ENCODE measurements at places on chromosomes 12 and 14.

- DNase-seq: no peak
These were observed 129.2 kb downstream of the PCNX1 start for GRCh38 chr14:71036433-71036832.

DNA sequence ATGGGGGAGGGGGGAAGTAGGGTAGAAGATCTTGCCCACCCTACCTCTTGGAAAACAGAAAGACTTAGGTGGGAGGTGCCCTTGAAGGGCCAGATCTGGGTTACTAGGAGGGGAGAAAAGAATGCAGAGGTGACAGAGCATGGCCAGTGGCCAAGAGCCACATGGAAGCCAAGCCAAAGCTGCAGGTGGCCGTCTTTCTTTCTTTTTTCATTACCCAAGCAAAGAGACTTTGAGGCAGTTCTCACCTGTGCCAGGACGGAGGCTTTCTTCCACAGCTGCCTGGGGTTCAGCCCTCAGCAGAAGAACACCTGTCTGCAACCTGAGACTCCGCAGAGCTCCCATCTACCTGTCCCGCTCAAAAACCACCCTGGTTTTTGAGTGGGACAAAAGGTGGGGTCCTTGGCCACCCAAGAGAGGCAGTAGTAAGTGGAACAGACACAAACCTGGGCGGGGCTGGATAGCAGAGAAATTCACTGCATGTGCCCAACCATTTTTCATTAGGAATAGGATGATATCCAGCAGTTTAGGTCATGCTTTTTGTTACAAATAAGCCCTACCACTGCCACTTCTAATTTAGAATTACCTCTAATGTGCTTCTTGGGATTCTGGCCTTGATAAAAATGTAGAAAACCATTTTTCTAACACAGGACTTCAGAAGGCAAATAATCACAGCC lies 116.5 kb downstream of the DYRK2 start:
- no peak for DNase-seq

DNA sequence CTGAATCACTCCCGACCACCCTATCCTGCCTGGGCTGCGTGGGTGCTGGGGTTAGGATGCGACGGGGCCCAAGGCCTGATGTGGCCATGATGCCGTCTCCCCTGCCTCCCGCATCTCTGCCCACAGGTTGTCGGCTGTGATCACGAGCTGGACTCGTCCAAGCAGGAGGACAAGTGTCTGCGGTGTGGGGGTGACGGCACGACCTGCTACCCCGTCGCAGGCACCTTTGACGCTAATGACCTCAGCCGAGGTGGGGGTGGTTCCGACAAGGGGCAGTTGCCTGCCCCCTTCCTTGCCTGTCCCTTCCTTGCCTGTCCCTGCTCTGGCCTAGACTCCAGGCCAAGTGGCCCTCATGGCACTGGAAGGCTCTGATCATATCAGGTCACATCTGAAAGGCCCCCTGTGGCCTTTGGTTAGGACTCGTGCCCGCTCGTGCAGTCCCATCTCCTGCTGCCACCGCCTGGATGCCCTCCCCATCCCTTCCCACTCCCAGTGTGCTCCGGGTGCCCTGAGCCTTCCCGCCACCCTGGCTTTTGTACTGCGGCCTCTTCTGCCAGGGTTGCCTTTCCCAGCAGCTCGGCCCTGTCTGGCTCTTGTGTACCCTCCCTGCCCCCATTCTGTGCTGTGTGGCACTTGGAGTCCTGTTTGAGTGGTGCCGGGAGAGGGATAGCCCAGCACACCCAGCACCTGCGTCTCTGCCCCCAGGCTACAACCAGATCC lies 13.6 kb downstream of the PAPLN start:
- DNase-seq: no peak

DNA sequence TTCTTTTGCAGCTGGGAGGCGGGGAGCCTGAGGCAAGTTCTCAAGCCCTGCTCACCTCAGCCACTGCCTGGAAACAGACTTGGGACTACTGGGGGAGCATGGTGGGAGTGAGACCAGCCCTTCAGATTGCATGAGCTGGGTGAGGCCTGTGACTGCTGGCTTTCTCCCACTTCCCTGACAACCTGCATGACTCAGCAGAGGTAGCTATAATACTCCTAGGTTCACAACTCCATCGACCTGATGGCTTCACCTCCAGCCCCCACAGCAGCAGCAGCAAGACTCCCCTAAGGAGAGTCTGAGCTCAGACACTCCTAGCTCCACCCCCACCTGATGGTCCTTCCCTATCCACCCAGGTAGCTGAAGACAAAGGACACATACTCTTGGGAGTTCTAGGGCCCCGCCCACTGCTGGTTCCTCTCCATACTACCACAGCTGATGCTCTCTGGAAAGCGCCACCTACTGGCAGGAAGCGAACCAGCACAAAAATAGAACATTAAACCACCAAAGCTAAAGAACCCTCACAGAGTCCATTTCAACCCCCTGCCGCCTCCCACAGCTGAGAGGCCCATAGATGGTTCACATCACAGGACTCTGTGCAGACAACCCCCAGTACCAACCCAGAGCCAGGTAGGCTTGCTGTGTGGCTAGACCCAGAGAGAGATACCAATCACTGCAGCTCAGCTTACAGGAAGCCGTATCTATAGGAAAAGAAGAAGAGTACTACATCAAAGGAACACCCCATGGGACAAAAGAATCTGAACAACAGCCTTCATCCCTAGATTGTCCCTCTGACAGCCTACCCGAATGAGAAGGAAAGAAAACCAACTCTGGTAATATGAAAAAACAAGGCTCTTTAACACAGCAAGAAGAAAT lies 68.7 kb downstream of the RPAP3 start:
- DNase-seq: no peak

DNA sequence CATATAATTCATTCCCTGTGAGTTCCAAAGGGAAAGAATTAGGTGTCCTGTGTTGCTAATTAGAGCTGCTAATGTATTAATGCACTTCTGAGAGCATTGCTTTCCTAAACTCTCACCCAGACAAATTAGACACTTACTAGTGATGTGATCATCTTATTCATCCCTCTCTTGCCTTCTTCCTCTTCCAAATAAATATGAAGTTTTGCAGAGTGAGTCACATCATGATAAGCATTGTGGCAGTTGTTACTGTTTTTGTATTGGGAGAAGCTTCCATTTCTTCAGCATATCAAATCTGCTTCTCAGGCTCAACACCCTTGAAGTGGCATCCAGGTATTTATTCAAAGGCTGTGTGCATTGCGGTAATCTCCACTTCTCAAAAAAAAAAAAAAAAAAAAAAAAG lies 37.3 kb upstream of the E2F7 start:
- DNase-seq: no peak

DNA sequence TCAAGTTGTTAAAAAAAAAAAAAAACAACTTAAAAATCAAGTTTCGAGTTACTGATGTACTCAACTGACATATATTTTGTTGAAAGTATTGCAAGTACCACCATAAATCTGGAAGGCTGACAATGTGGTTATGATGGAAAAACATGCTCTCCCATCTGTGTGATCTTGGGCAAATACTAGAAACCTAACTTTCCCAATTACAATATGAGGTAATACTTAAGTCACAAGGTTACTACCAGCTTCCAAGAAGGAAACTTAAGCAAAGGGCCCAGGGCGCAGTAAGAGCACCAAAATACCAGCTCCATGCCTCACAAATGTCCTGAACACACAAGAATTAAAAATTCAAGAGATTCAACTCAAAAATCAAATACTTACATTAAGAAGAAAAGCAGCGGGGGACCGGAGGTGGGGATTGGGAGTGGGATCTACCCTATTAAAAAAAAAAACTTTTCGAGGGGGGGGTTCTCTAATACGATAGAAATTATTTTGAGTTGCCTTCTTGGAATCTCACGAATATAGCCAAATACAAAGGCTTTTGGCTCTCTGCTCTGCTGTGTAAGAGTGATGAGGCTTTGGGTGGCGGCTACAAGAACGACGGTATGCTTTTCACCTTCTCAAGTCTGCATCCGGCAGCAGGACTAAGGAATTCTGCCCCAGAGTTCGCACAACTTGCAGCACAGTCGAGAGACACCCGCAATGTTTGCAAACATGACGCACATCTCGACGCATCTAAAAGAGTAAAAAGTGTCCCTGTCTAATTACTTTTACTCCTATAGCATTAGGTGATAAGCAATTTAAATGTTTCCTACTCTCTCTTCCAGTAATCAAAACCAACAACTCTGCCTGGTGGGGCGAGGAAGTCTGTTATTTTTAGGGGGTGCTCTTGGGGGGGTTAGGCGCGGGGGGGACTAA lies 1.1 kb downstream of the SAV1 start:
- DNase-seq: no peak

GRCh38 chr14:101078892-101079221 lies 175.3 kb upstream of the RTL1 start:
- no peak for DNase-seq

- no peak for DNase-seq
These were observed 13.1 kb downstream of the TMBIM4 start for GRCh38 chr12:66156654-66157053.

GRCh38 chr14:81103443-81103842 lies 117.3 kb downstream of the GTF2A1 start:
- DNase-seq: no peak
